ENCODE measurements at places on chromosomes 4 and X.

GRCh38 chrX:115553171-115553570, 7.8 kb upstream of the PLS3 start:
- DNase-seq = no peak

DNA sequence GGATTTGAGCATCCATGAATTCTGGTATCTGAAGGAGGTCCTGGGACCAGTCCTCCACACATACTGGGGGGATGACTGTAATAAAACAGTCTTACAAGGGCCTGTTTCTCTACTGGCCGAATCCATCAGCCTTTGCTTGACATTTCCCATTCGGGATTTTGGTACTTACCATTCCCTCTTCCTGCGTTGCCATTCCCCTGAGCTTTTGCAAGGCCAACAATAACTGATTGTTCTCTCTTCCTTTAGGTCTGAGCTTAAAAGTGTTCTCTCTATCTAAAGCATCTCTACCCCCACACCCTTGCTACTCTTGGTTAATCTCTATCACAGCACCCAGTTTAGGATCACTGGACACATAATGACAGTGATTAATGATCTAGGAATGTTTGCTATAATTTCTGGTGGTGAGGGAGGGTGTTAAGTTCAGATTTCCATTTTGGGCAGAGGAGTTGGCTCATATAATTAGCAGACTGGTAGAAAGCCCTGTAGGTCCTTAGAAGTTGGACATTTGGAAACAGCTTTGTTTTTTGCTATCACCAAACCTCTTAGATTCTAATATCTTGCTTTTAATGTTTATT, 29.4 kb downstream of the TMA16 start:
- DNase-seq = no peak

- DNase-seq = no peak
Measured at GRCh38 chr4:126533146-126533805, 1099.5 kb upstream of the INTU start.

DNA sequence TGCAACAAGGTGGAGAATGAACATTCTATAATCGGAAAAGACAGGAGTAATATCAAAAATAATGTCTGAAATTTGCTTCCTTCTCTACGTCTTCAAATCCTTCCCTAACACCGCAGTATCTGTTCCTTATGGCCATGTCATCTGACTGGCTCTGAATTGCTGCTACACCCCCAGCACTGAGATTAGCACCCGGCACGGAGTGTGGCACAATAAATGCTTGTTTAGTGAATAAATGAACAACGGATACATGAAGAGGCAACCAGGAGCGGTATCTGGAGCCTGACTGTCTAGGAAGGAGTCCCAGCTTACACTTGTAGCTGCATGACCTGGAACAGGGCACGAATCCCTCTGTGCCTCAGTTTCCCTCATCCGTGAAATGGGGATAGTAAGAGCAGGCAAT, 164.3 kb downstream of the AFAP1 start:
- no peak for DNase-seq

GRCh38 chr4:42736527-42737195, 79.8 kb upstream of the ATP8A1 start:
- no peak for DNase-seq

GRCh38 chrX:70336767-70337166, 46.9 kb downstream of the KIF4A start:
- no peak for DNase-seq

DNA sequence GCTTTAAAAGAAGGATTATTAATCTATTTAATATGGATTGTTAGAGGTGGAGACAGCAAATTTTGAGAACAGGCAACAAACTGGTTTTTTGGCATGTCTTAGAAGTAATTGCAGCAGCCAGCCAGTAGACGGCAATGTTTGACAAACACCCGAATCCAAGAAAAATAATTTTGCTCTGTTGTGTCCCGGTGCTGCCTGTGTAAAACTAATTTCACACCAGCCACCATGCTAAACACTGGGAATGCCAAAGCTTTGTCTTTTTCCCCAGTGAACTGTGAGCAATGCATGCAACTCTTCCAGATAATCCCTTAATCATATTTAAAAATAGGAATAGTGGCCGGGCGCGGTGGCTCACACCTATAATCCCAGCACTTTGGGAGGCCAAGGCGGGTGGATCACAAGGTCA, 25.9 kb downstream of the SMIM31 start:
- DNase-seq = no peak

DNA sequence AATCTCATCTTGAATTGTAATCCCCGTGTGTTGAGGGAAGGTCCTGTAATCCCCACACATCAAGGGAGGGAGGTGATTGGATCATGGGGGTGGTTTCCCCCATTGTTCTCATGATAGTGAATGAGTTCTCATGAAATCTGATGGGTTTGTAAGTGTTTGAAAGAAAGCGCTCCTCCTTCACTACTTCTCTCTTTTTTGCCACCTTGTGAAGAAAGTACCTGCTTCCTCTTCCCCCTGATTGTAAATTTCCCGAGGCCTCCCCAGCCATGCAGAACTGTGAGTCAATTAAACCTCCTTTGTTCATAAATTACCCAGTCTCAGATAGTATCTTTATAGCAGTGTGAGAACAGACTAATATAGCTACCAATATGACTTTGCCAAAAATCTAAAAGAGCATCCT, 41.1 kb downstream of the GBA3 start:
- no peak for DNase-seq

DNA sequence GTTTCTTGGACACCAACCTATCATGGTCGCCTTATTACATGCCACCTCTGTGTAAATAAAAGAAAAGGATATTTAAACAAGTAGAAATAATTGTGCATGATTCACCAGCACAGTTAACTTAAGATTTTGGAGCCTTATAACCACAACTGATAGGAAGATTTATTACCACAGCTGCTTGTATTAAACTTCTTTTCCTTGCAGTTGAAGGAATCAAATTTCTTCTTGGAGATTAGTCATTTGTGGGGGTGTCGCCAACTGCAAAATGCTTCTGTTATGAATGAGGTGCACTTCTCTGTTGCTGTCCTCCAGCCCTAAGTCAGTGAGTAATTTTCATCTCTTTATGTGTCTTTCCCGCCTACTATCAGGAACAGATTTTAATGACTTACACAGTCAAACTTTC, 73.3 kb downstream of the OR13H1 start:
- no peak for DNase-seq

DNA sequence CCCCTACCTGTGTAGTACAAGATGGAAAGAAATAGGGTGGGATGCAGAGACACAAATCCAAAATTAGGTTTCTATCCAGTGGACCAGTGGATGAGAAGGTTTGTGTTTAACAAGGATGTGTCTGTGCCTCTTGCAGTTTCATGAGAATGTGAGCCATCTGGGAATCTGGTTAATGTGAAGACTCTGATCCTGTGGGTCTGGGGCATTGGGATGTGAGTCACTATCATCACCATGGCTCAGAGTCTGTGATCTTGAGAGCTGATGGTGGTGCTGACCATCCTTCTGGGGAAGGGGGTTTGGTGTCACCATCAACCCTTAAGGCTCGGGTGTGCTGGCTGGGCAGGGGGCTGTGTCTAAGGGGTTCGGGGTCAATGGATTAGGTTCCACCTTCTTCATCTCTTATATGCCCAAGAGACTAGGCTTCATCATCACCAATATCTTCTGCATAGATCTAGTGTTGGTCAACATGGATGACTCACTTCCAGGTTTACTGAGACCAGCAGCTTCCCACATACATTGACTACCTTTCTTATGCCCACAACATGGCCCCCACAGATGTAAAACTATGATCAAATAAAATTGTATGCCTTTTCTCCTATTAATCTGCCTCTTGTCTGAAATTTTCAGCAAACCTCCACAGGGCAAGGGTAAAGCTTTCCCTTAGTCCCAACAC, 65.7 kb upstream of the MID1 start:
- no peak for DNase-seq

GRCh38 chrX:49282647-49283011, 13.0 kb downstream of the PPP1R3F start:
- no peak for DNase-seq

- DNase-seq = no peak
Measured at GRCh38 chr4:78551420-78552351, at the start of gene ANXA3. TSS of gene ANXA3 (plus strand) at chr4:78551770. CDS start at chr4:78554474, 2,704 bp downstream.

DNA sequence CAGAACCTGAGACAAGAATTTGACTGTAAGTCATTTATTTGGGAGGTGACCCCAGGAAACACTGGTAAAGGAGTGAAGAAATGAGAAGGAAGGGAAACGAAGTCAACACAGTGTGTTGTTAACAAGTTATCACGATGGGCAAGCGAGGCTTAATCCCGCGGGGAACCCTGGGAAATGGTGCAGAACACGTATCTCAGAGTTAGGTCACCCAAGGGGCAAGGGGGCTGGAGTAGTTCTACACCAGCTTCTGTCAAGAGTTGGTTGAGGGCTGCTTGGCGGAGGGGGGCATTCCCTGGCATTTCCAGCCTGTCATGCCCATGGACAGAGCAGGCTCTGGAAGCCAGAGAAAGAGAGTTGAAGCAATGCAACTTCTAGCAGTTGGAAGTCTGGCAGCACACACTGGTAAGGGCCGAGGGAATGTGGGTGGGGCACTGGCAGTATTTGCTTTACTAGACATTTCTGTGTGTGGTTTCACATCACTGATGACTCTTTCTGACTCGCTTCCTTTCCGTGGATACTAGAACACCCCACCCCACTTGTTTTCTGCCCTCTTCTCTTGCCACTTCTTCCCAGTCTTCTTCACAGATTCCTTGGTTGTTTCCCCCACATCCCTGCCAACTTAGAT, 52.2 kb upstream of the ADGRG2 start:
- no peak for DNase-seq

- no peak for DNase-seq
Measured at GRCh38 chr4:3111461-3111860, 37.0 kb downstream of the HTT start.

DNA sequence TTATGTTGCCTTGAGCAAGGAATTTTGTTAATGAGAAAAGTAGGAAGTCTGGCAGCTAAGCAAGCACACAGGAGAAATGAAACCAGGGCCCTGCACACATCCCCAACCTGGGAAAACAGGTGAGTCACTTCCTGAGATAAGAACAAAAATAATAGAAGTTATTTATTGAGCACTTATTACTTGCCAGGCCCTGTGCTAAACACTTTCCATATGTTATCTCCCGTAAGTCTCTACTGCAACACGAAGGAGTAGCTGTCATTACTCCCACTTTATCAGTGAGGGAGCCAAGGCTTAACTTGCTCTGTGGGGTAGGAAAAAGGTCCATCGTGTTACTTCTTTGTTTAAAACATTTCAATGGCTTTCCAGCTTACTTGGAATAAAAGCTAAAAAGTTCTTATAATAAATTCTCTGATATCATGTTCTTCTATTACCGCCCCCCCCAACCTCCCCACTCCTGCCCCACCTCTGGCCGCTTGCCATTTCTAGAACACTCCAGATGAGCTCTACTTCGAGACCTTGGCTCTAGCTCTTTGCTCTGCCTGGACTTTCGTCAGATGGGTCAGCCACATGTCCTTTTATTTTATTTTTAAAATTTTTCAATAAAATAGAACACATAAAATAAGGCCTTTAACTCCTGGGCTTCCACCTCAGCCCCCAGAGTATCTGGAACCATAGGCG, 36.3 kb upstream of the PLAC8 start:
- no peak for DNase-seq

DNA sequence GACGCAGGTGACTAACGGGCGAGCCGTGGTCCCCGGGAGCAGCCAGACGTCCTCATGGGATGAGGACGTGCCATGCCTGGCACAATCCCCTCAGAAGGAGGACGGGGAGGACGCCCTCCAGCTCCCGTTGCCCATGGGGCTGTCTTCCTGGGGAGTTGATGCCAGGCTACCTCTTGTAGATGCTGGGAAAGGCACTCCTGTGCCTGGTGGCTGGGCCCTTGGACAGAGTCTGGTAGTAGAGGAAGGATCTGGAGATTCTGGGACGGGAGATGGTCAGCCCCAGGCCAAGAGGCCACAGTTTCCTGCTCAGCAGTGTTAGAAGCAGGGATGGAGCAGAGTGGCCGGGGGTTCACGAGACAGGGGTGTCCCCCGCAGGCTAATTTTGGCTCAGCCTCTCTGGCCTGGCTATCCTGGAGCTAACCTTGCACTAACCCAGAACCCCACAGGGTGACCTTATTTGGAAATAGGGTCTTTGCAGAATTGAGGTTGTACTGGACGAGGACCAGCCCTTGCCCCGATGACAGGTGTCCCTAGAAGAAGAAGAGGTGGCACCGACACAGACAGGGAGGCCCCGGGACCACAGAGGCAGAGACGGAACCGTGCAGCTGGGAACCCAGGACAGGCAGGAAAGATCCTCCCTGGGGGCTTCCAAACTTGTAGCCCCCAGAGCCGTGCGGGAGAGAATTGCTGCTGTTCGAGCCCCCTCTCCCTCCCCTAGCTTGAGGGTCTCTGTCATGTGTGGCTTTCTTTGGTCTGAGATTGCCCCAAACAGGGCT, 50.1 kb upstream of the ADRA2C start:
- DNase-seq = no peak

- DNase-seq = no peak
Measured at GRCh38 chrX:134371133-134371532, 88.8 kb upstream of the HPRT1 start.

- DNase-seq = no peak
Measured at GRCh38 chr4:150001815-150002214, 76.4 kb upstream of the DCLK2 start.

All from GDM1 (cell line).